ENCODE measurements at places on chromosomes 2 and 18. TPM values are rescaled to one million over a fixed set of nuclear protein-coding genes. Genes with fewer than 3 reads are reported as not detected.

Gene C2orf78
- not detected for polyA plus RNA-seq

Gene PRKCE
- polyA plus RNA-seq: 1.5 TPM

Gene DUSP11
- 83.7 TPM for polyA plus RNA-seq

Gene MROH2A
- polyA plus RNA-seq: 0.17 TPM

Gene FOXD4L1
- polyA plus RNA-seq: 0.08 TPM

Gene ZNF804A
- polyA plus RNA-seq: 0.05 TPM

Gene LOXL3
- 0.21 TPM for polyA plus RNA-seq

Gene GTF2A1L
- not detected for polyA plus RNA-seq

Gene GALNT3
- 34.4 TPM for polyA plus RNA-seq

Gene VAMP8
- polyA plus RNA-seq: 323 TPM

Gene POTEI
- not detected for polyA plus RNA-seq

Data from keratinocyte (primary cell).